Stimulated activated CD4-positive, alpha-beta T cell treated with anti-CD3 and anti-CD28 coated beads, Interleukin-15, amount 100 ng/mL, for 1 hour (primary cell): ENCODE measurements at places on chromosomes 6 and 20.

GRCh38 chr20:58024241-58024721 is 204.2 kb downstream of the ANKRD60 start:
- no peak for DNase-seq

GRCh38 chr6:94389218-94389617 is 969.9 kb upstream of the EPHA7 start:
- DNase-seq = no peak

DNA sequence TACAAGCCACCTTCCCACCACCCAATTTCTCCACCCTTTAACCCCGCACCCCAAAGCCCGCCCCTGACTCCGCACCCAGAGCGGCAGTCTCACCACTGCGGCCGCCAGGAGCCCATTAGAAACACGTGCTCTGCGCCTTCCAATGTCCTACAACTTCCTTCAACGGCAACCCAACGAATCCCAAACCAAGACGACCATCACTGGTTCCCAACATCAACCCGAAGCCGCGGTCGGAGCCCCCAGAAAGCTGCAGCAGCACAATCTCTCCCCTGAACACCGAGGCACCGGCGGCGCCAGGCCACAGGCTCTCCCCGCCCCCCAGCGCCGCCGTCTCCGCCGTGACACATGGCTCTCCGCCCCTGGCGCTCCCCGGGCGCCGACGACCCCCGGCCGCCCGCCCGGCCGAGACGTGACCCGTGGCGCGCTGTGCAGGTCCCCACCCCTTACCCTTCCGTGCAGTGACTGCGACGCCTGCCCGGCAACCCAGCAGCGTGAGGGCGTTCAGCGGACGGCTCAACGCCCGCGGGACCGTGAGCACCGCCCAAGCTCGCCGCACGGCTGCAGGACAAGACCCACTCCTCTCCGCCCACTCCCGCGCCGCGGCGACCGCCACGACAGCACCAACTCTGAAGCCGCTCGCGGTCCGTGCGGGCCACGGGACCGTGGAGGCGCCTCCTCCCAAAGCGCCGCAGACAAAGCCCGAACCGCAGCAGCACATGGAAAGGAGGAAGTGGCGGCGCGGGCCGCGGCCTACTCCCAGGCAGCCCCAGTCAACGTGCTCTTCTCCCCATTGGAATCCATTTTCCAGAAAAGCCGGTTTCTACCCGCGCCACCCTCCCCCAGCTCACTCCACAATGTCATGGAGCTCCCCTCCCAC is 551 bp downstream of the SYNCRIP start:
- peak; percentile 16 for DNase-seq

DNA sequence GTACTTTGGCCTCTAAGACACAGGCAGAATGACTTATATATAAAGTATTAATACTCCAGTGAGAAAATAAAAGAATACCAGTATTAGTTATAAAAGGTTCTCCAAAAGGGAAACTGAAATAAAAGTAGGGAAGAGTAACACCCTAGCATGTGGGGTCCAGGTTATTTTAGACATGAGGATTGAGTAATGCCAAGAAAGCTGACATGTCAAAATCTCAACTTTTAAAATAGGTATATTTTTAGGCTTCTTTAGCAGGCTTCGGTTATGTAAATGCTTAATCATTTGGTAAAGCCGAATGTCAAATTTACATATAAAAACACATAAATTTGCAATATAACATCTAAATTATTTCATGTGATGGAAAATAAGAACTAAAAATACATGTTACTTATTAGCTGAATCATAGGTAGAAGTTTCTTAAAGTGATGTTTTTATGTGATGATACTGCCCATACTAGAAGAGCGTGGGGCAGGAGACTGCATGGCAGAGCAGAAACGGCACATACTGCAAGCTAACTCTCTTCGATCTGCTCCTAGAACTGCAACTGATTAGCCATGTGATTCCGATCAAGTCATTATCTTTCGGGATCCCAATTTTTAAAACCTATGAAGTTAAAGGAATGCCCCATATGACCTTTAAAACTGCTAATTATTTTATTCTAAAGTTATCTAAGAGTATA is 129.4 kb upstream of the DST start:
- DNase-seq = no peak

DNA sequence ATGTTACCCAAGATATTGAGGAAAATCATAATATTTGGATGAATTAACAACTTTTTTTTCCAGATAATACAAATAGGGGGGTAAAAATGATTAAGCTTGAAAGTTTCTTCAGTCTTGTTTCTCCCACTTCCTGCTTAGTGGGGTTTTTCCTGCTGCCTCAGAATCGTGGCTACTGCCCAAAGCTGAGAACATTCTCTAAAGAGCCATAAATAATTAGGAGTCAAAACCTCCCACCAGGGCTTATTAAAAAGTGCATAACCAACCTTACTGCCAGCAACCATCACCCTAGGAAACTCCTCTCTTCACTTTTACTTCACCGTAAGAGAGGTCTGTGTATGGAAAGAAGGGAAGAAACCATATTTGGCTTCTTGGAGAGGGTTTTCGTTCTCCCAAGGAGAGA is 9.0 kb upstream of the LCA5 start:
- DNase-seq = no peak

DNA sequence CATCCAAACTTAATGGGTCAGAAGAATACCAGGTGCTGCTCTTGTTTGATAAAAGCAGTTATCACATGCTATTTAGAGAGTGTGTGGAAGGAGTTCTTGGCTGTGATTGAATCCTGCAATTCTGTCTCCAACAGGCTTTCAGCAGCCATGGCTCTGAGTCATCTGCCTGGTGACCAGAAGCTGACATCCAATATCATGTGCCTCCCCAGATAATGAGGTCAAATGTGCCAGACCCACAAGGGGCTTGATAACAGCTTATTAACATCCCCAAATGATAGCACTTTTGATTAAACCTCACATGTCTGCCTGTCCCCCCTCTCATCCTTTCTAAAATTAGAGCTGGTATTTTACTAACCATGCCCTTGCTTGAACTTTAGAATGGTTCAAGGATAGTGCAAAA is 175.7 kb upstream of the PLN start:
- DNase-seq = no peak

GRCh38 chr6:75202676-75203131 is 3.1 kb downstream of the COL12A1 start:
- no peak for DNase-seq

DNA sequence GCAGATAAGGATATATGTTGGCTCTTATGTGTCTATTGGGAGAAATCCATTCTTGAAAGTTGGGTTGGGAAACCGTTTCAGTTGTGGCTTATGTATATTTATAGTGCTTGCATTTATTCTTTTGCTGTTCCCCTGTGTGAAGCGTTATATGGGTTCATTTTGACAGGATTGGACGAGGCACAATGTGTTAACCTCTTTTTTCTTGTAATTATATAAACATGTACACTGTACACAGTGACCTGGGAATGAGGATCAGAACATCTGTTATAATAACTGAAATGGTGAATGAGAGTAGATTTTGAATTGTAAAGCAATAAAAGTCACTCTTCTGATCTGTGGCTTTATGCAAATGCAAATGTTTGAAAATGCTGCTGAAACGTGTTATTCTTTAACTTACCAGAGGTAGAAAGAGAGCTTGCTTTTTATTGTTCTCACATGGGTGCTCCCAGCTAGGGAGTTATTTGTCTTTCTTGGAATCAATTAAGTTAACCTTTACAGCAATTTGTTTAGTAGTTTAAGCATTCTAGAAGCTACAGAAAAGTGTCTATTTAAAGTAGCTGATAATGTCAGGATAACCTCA is 213.7 kb downstream of the GRIK2 start:
- DNase-seq = no peak

GRCh38 chr20:4225745-4226144 is 210.4 kb upstream of the RNF24 start:
- no peak for DNase-seq

- DNase-seq = no peak
Observed at GRCh38 chr6:79494841-79495240, 42.4 kb downstream of the LCA5 start.

GRCh38 chr20:49868538-49868937 is 46.8 kb downstream of the SPATA2 start:
- DNase-seq = no peak

DNA sequence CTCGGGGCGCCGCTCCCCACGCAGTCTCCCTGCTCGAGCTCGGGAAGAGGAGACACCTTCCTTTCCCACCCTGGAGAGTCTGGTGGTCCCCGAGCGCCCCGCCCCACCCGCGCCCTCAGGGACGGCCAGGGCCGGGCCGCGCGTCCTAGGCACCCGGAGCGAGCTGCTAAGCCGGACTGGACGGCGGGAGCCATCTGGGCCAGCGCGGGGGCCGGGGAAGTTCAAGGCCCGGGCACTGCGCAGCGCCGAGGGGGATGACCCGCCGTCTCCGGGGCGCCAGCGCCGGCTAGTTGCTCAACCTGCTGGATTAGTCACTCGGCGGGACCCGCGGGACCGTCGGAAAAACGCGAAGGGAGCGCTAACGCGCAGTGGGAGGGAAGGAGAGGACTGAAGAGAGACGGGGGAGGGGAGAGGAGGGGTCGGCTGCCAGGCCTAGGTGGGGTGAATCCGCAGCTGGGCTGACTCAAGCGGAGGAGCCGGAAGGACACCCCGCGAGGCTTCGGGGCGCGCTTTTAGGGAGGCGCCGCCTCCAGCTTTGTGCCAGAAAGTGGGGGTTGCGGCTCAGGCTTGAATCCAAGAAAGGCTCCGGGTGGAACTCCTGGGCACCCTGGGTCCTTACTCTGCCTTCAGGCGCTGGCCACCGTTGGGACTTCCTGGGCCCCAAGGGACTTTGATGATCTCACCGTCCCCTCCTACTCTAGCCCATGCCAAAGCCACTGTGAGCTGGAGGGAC is 75.7 kb upstream of the FOXP4 start:
- DNase-seq = no peak
